ENCODE measurements at places on chromosomes 12 and 14. TPM values are rescaled to one million over a fixed set of nuclear protein-coding genes. Genes with fewer than 3 reads are reported as not detected.
A peak's percentile ranks its signal among the peaks of the same experiment; 100 is the strongest.

DNA sequence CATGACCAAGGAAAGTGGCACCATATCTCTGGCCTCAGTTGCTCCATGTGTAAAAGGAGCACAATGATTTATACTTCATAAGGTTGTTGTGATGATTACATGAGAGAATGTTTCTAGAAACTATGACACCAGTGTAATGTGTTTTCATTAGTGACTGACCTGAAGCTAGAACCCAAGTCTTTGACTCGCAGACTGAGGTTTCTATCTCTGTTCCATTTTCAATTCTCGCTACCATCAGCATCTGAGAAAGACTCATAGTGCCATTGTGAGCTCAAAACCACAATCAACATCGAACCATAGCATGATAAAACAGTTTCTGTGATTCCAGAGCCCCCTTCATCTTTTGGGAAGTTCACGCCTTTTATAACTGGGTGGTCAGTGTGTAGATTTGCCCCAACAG is 53.8 kb downstream of the STAB2 start:
- no peaks in the 10 kb centered on the region for H3K4me1 ChIP-seq
- H3K27ac ChIP-seq, result no peak overlapping the region
- H3K4me3 ChIP-seq, result no peak overlapping the region
- H3K27me3 ChIP-seq, result no peaks in the 10 kb centered on the region
- no peaks in the 10 kb centered on the region for H3K36me3 ChIP-seq

- H3K27me3 ChIP-seq, result no peaks in the 10 kb centered on the region
- no peak overlapping the region for H3K27ac ChIP-seq
- no peak overlapping the region for H3K4me3 ChIP-seq
- DNase-seq, result no peak
- H3K36me3 ChIP-seq, result no peaks in the 10 kb centered on the region
Measured at GRCh38 chr12:85794531-85794930, 41.7 kb downstream of the RASSF9 start.

DHRS2 gene
- 0.42 TPM for total RNA-seq

TMEM119 gene
- total RNA-seq, result 0.15 TPM

OASL gene
- not detected for total RNA-seq

GRCh38 chr12:3152892-3153291 is 75.7 kb downstream of the TSPAN9 start:
- no peak overlapping the region for H3K4me3 ChIP-seq
- H3K27ac ChIP-seq, result no peak overlapping the region
- peaks cover 5% of the 10 kb centered on the region for H3K27me3 ChIP-seq
- H3K36me3 ChIP-seq, result no peaks in the 10 kb centered on the region

DNA sequence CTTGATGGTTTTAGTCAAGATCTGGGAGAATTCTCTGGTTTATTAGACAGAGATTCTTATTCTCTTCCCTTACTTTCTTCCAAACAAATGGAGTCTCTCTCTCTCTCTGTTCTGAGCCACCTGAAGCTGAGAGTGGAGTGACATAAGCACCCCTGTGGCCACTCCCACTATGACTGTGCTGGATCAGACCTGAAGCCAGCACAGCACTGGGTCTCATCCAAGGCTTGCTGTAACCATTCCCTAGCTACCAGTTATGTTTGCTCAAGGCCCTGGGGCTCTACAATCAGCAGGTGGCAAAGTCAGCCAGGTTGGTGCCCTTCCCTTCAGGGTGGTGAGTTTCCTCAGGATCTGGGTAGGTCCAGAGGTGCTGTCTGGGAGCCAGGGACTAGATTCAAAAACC is 568.5 kb downstream of the AACS start:
- DNase-seq, result no peak
- no peaks in the 10 kb centered on the region for H3K36me3 ChIP-seq
- no peak overlapping the region for H3K4me3 ChIP-seq
- no peaks in the 10 kb centered on the region for H3K4me1 ChIP-seq
- peaks cover 2% of the 10 kb centered on the region for H3K27me3 ChIP-seq

DNA sequence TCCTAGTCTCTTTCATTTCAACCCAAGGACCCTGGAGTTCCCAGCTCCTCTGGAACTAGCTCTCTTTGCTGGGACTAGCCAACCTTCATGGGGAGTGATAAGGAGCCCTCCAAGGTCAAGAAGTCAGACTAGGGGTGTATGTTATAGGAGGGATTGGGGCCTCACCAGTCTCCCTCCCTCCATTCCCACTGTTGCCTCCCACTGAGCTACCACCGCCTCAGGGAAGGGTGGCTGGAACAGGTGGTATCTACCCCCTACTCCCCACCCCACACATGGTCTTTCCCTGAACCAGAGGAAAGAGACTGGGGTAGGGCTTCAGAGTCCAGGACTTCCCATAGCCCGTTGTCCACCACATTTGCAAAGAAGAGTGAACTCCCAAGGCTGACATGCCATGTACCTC is 2.4 kb downstream of the ERBB3 start:
- no peak for DNase-seq
- H3K4me1 ChIP-seq, result no peaks in the 10 kb centered on the region
- H3K4me3 ChIP-seq, result no peak overlapping the region
- H3K27ac ChIP-seq, result no peak overlapping the region

DNA sequence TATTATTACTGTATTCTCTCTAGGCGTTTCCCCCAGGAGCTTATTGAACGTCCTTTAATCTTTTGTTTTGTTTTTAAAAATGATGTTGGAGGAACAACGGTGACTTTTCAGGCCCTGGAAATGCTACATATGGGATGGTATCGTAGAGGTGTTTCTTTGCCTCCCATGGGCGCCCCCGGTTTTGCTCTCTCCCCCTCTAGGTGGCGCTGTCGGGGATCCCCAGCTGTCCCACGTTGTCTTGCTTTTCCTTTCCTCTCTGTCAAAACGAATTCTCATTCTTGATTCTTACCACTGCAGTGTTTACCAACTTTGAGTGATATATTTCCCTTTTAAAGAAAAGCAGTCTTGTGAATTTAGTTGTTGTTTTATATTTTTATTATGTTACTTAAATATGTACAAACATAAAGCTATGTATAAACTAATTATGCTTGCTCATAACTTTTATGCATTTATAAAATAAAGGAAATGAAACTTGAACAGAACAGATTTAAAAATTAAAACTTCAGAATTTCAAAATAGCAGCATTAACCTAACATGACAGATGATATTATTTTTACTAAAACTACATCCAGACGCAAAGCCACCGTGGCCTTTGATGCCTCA is 171.9 kb downstream of the RGS6 start:
- no peaks in the 10 kb centered on the region for H3K36me3 ChIP-seq
- no peaks in the 10 kb centered on the region for H3K4me1 ChIP-seq
- peak; percentile 74 for DNase-seq
- H3K4me3 ChIP-seq, result no peak overlapping the region
- no peak overlapping the region for H3K27ac ChIP-seq
- no peaks in the 10 kb centered on the region for H3K27me3 ChIP-seq

KRT5 gene
- total RNA-seq, result not detected

SNRPF gene
- 38.5 TPM for total RNA-seq

GRCh38 chr12:89333564-89334252 is 18.6 kb downstream of the DUSP6 start:
- H3K4me1 ChIP-seq, result peaks cover 2% of the 10 kb centered on the region
- DNase-seq, result no peak
- H3K27ac ChIP-seq, result no peak overlapping the region
- no peaks in the 10 kb centered on the region for H3K27me3 ChIP-seq

DNA sequence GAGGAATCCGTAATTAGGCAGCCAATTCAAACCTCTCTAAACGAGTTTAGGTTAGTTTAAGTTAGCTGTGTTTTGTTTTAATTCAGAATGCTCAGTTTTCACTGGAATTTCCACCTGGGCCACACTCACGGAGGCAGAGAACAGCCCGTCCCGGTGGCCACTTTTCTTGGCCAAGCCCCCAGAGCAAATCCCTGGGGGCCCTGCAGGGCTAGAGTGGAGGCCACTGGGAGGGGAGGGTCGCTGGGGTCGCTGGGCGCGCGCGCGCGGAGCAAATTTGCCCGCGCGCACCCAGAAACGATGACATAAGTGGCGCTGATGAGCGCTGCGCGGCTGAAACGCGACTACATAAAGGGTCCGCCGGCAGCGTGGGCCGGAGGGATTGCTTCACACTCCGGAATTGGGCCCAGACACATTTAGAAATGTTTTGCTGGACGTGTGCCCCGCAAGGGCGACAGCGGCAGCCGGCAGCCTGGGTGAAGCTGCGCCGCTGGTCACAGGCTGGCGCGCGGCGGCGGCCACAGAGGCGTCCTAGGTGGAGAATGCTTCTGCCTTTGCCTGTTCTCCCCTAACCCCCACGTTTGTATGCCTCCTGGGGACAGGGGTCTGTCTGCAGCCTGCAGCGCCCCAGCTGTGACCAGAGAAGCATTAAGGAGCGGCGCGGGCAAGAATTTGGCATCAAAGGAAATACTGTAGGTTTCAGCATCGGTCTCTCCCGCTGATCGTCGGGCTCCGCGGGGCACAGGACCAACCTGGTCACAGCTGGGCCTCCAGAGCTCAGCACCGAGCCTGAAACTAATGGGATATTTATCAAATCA is 37.9 kb upstream of the TBX5 start:
- H3K27me3 ChIP-seq, result peaks cover 34% of the 10 kb centered on the region
- H3K4me1 ChIP-seq, result peaks cover 3% of the 10 kb centered on the region
- peak; percentile 36 for DNase-seq
- no peak overlapping the region for H3K27ac ChIP-seq

GRCh38 chr12:50059440-50060119 is 2.2 kb downstream of the ASIC1 start:
- H3K27ac ChIP-seq, result peak overlapping the region; percentile 64
- no peak for DNase-seq

GRCh38 chr12:32754111-32754510 is 1.6 kb downstream of the YARS2 start:
- peaks cover 10% of the 10 kb centered on the region for H3K4me1 ChIP-seq
- H3K36me3 ChIP-seq, result no peaks in the 10 kb centered on the region
- H3K4me3 ChIP-seq, result peak overlapping the region; percentile 81

PARP2 gene
- total RNA-seq, result 33.9 TPM

- H3K36me3 ChIP-seq, result no peaks in the 10 kb centered on the region
- H3K27ac ChIP-seq, result no peak overlapping the region
- no peak for DNase-seq
- no peaks in the 10 kb centered on the region for H3K4me1 ChIP-seq
- no peaks in the 10 kb centered on the region for H3K27me3 ChIP-seq
- H3K4me3 ChIP-seq, result no peak overlapping the region
Measured at GRCh38 chr14:51035611-51036192, 59.2 kb downstream of the TRIM9 start.

GRCh38 chr14:91753501-91754128 is 21.7 kb upstream of the CATSPERB start:
- no peaks in the 10 kb centered on the region for H3K36me3 ChIP-seq
- no peak overlapping the region for H3K27ac ChIP-seq
- H3K27me3 ChIP-seq, result no peaks in the 10 kb centered on the region

DNA sequence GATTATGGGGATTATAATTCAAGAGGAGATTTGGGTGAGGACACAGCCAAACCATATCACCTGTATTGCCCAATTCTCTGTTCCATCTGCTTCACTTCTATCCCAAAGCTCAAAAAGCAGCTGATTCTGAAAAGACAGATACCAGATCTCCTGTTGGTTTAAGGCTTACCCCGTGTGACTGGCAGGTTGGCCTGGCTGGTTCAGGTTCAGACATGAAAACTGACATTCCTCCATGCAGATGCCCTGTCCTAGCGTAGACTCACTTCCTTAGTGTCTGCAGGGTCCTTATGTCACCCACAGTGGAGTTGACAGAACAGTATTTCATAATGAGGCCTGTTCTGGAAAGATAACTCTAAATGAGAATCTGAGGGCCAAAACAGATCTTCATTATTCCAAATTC is 61.1 kb upstream of the FLRT2 start:
- H3K36me3 ChIP-seq, result no peaks in the 10 kb centered on the region
- peaks cover 6% of the 10 kb centered on the region for H3K4me1 ChIP-seq
- no peak overlapping the region for H3K4me3 ChIP-seq

- no peak for DNase-seq
- H3K27me3 ChIP-seq, result no peaks in the 10 kb centered on the region
- H3K4me1 ChIP-seq, result no peaks in the 10 kb centered on the region
- H3K4me3 ChIP-seq, result no peak overlapping the region
Measured at GRCh38 chr12:65232476-65233077, 45.9 kb upstream of the MSRB3 start.

- no peak overlapping the region for H3K4me3 ChIP-seq
- H3K27ac ChIP-seq, result no peak overlapping the region
- H3K36me3 ChIP-seq, result no peaks in the 10 kb centered on the region
Measured at GRCh38 chr12:71538807-71539206, 99.2 kb downstream of the LGR5 start.

CABP1 gene
- 0.83 TPM for total RNA-seq

DNA sequence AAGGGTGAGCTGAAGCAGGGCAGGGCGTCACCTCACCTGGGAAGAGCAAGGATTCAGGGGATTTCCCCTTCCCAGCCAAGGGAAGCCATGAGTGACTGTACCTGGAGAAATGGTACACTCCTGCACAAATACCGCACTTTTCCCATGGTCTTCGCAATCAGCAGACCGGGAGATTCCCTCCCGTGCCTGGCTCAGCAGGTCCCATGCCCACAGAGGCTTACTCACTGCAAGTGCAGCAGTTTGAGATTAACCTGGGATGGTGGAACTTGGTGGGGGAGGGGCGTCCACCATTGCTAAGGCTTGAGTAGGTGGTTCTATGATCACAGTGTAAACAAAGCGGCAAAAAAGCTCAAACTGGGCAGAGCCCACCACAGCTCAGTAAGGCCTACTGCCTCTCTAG is 11.0 kb upstream of the DHRS4 start:
- no peak for DNase-seq
- H3K27me3 ChIP-seq, result peaks cover 4% of the 10 kb centered on the region
- peaks cover 26% of the 10 kb centered on the region for H3K36me3 ChIP-seq
- H3K4me3 ChIP-seq, result no peak overlapping the region

SLC5A8 gene
- not detected for total RNA-seq

MORN3 gene
- total RNA-seq, result 1.2 TPM

RNASE3 gene
- not detected for total RNA-seq

DNA sequence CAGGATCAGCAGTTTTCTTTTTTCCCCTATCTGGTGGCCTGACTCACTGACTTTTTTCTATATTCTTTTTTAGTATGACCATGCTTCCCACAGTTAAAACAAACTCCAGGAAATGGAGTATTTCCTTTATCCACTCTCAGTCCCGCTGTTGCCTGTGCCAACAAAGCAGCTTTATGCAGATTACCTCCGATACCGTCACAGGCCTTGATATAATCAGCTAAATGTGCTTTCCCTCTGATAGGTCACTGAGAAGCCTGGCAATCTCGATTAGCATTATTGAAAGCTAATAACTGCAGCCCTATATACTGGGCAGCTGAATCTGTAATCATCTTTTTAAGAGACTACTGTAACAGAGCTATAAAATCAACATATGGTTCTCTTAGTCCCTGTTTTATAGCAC is 243.6 kb downstream of the KIF21A start:
- no peaks in the 10 kb centered on the region for H3K36me3 ChIP-seq
- H3K27ac ChIP-seq, result no peak overlapping the region
- H3K4me1 ChIP-seq, result no peaks in the 10 kb centered on the region
- H3K4me3 ChIP-seq, result no peak overlapping the region

GRCh38 chr14:105733081-105734065 is 207.0 kb downstream of the TMEM121 start:
- H3K36me3 ChIP-seq, result peaks cover 17% of the 10 kb centered on the region
- H3K27ac ChIP-seq, result no peak overlapping the region
- H3K4me3 ChIP-seq, result no peak overlapping the region
- H3K4me1 ChIP-seq, result no peaks in the 10 kb centered on the region

GRCh38 chr12:50725011-50725942 is 38.6 kb upstream of the ATF1 start:
- H3K4me3 ChIP-seq, result no peak overlapping the region
- H3K4me1 ChIP-seq, result no peaks in the 10 kb centered on the region
- H3K36me3 ChIP-seq, result peaks cover 4% of the 10 kb centered on the region
- no peaks in the 10 kb centered on the region for H3K27me3 ChIP-seq
- no peak for DNase-seq
- peak overlapping the region; percentile 31 for H3K27ac ChIP-seq

CLEC4C gene
- not detected for total RNA-seq
